ENCODE measurements at places on chromosomes 6 and 20. TPM values are rescaled to one million over a fixed set of nuclear protein-coding genes. Genes with fewer than 3 reads are reported as not detected.

Gene ATAT1
- total RNA-seq, result 6.8 TPM

Gene ABHD16B
- not detected for total RNA-seq

Gene FNDC1
- total RNA-seq, result 0.08 TPM

Gene C6orf58
- total RNA-seq, result not detected

Gene CRYBG1
- 0.56 TPM for total RNA-seq

Gene DEF6
- 0.26 TPM for total RNA-seq

Gene KIAA1755
- total RNA-seq, result 0.21 TPM

Gene TSPYL4
- total RNA-seq, result 2.9 TPM

Gene SFT2D1
- 39.9 TPM for total RNA-seq

Gene NR2E1
- not detected for total RNA-seq

Gene CCHCR1
- total RNA-seq, result 7.0 TPM

Gene RAET1G
- total RNA-seq, result 9.7 TPM

Gene C20orf144
- total RNA-seq, result 0.08 TPM

Gene GNRH2
- 0.23 TPM for total RNA-seq

Gene SNAP91
- 0.32 TPM for total RNA-seq

Gene TREML1
- total RNA-seq, result not detected

Gene SLC17A3
- 1.1 TPM for total RNA-seq

Gene GFOD1
- 1.6 TPM for total RNA-seq

Gene MYO6
- 7.3 TPM for total RNA-seq

Gene GLP1R
- not detected for total RNA-seq

Gene LY6G5C
- 1.3 TPM for total RNA-seq

Gene CST1
- 0.98 TPM for total RNA-seq

Gene ZC3H12D
- 0.12 TPM for total RNA-seq

Gene LPIN3
- 13.7 TPM for total RNA-seq

Gene GHRH
- not detected for total RNA-seq

Gene POPDC3
- total RNA-seq, result 21.9 TPM

Gene ATG5
- total RNA-seq, result 25.2 TPM

Gene BHLHE23
- not detected for total RNA-seq

Gene SPACA1
- not detected for total RNA-seq

Gene PAK5
- total RNA-seq, result not detected

Gene OVOL2
- 0.28 TPM for total RNA-seq

Gene NEURL2
- total RNA-seq, result 1.2 TPM

Gene TOX2
- total RNA-seq, result 14.2 TPM

Gene BNIP5
- total RNA-seq, result 0.05 TPM

Gene HLA-DQB1
- total RNA-seq, result not detected

Gene IRF4
- total RNA-seq, result 0.25 TPM

Gene EYA4
- total RNA-seq, result 8.0 TPM
